Endothelial cell (in vitro differentiated cells): ENCODE measurements at places on chromosomes 2 and 18. TPM values are rescaled to one million over a fixed set of nuclear protein-coding genes. Genes with fewer than 3 reads are reported as not detected.

BZW1 gene
- total RNA-seq: 302 TPM

- H3K27me3 ChIP-seq: peaks cover 9% of the 10 kb centered on the region
- peaks cover 6% of the 10 kb centered on the region for H3K36me3 ChIP-seq
- DNase-seq: no peak
- no peak overlapping the region for H3K4me3 ChIP-seq
- peak overlapping the region; percentile 42 for H3K27ac ChIP-seq
These were observed 133.1 kb downstream of the SH3RF3 start for GRCh38 chr2:109261906-109262631.

GRCh38 chr2:191301971-191302370, 56.8 kb downstream of the MYO1B start:
- DNase-seq: no peak
- H3K4me1 ChIP-seq: peaks cover 16% of the 10 kb centered on the region
- H3K27ac ChIP-seq: no peak overlapping the region
- H3K27me3 ChIP-seq: no peaks in the 10 kb centered on the region
- no peak overlapping the region for H3K4me3 ChIP-seq

DNA sequence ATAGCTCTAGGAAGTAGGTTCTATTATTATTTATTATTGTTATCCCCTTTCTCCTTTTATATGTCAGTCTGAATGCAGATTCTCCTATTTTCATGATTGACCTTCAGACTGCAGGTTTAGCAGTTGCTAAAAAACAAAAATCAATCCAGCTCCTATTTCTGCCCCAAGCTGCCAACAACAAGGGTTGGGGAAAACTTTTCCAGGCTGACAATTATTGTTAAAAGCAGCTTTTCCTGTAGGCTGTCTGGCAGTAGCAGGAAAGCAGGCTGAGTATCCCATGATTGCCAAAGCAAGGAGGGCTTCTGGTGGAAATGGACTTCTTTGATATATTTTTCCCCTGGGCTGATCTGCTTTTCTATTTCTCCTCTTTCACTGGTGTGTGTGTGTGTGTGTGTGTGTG, 78.0 kb upstream of the CTLA4 start:
- no peak overlapping the region for H3K4me3 ChIP-seq
- H3K36me3 ChIP-seq: peaks cover 5% of the 10 kb centered on the region
- no peak for DNase-seq

- no peak overlapping the region for H3K4me3 ChIP-seq
- peaks cover 3% of the 10 kb centered on the region for H3K27me3 ChIP-seq
- peaks cover 6% of the 10 kb centered on the region for H3K36me3 ChIP-seq
These were observed 454.0 kb downstream of the NBAS start for GRCh38 chr2:15107137-15107536.

DNA sequence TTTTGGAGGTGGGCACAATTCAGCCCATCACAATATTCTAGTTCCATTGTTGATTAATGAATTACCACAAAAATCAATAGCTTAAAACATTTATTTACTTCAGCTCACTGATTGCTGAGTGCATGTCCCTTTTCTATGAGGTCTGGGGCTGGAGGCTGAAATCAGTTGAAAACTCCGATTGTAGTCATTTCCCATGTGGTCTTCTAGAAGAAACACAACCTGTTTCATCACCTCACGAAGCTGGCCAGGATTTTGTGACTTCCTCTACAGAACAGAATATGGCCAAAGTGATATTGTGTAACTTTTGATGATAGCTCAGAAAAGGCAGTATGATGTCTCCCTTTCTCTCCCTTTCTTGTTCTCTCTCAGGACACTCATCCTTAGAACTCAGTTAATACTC, 44.1 kb upstream of the CYRIA start:
- DNase-seq: no peak
- H3K27me3 ChIP-seq: no peaks in the 10 kb centered on the region
- no peak overlapping the region for H3K27ac ChIP-seq
- H3K4me3 ChIP-seq: no peak overlapping the region
- no peaks in the 10 kb centered on the region for H3K36me3 ChIP-seq
